ENCODE measurements at places on chromosomes 12 and 14.

DNA sequence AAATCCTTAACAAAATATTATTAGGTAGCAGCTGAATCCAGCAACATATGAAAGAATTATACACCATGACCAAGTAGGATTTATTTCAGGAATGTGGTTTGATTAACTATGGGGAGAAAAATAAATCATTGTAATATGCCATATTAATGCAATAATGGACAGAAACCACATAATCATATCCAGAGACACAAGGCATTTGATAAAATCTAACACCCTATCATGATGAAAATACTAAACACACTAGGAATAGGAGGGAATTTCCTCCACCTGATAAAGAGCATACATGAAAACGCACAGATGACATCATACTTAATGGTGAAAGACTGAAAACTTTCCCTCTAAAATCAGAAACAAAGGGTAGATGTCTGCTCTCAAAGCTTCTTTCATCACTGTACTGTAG, 238.9 kb downstream of the PHLDA1 start:
- no peak for DNase-seq

DNA sequence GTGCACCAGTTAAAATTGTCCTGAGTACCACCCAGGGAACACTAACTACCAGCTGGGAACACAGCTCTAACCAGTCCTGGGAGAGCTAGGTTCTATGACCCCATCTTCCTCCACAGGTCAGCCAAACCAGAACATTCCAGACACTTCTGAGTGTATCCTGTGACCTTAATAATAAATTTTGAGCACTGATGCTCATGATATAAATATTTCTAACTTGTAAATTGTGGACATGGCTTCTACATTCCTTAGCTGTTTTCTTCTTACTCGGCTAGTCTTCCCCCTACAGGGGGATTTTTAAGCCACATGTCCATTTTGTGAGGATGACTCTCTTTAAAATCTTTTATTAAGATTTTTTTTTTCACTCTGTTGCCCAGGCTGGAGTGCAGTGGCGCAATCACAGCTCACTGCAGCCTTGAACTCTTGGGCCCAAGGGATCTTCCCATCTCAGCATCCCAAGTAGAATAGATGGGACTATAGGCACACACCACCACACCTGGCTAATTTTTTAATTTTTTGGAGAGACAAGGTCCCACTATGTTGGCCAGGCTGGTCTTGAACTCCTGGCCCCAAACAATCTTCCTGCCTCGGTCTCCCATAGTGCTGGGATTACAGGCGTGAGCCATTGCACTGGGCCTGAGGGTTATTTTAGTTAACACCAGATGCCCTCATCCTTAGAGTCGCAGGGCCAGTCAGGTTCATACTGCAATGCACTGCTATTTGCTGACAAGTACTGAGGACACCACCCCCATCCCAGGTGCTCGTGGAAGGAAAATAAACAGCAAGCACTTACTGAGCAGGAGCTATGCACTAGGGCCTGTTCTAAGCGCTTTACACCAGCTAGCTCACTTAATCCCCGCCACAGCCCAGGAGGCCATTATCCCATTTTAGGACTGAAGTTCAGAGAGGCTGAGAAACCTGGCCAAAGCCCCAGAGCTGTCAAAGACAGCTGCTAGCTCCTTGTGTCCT, 142.6 kb upstream of the NCOR2 start:
- no peak for DNase-seq

DNA sequence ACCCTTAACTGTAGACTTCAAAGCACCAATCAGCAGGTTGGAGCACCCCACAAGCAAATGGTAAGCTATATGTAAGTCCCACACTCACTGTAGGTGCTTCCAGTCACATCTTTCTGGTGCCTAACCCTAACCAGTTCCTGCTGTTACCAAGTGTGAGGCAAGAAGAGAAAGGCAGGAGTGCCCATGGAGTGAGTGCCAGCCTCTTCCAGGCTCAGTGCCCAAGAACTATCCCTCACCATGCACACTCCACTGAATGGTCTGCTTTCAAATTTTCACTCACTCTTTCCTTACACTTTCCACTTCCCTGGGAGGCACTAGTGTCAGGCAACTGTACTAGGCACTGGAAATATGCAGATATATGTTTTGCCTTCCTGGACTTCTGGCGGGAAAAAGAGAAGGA, 62.2 kb upstream of the ZDHHC17 start:
- DNase-seq = no peak

- DNase-seq = no peak
Measured at GRCh38 chr12:57055824-57056223, 5.9 kb upstream of the MYO1A start.

- no peak for DNase-seq
Measured at GRCh38 chr12:132160601-132161035, 16.4 kb downstream of the NOC4L start.

- DNase-seq = no peak
Measured at GRCh38 chr14:30641207-30641606, 19.1 kb downstream of the SCFD1 start.

DNA sequence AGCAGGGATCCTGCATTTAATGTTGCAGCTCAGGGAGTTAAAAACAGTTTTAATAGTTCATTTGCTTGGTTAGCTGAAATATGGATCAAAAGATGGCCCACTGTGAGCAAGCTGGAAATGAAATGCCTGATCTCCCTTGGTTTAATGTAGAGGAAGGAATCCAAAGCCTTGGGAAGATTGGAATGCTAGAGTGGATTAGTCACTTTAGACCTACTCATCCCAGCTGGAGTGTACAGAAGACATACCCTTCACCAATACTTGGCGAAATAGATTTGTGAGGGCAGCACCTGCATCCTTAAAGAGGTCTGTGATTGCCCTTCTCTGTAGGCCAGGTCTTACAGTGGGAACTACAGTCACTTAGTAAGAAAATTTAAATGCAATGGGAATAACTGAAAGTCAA, 58.0 kb upstream of the KRAS start:
- no peak for DNase-seq

DNA sequence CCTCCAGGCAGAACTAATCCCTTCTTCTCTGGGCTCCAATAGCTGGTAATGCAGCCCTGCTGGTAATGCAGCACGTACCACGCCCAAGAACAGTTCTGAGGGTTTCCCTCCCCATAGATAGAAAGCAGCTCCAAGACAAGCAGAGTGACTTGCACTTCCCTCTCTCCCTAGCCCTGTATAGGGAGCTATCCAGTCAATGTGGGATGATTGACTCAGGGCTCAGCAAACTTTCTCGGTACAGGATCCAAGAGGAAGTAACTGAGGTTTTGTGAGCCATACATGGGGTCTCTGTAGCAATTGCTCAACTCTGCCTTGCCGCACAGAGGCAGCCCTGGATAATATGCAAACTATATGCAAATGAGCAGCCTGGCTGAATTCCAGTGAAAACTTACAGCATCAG, 15.5 kb upstream of the FKBP4 start:
- no peak for DNase-seq

Measured in caudate nucleus (tissue), 63 donors.